Articular chondrocyte of knee joint (primary cell): ENCODE measurements at places on chromosomes 2 and 18. TPM values are rescaled to one million over a fixed set of nuclear protein-coding genes. Genes with fewer than 3 reads are reported as not detected.

CCDC141 gene
- total RNA-seq, result 0.11 and 0.39 TPM in 2 replicates

TM4SF20 gene
- 1.1 TPM in 1 of 2 replicates, not detected in the other for total RNA-seq

WDCP gene
- 10.1 and 14.8 TPM in 2 replicates for total RNA-seq

TMEM247 gene
- total RNA-seq, result not detected in 2 replicates

KCNIP3 gene
- total RNA-seq, result 3.5 and 4.2 TPM in 2 replicates

CCDC150 gene
- total RNA-seq, result 4.3 and 5.4 TPM in 2 replicates

PLCL1 gene
- 0.39 and 0.65 TPM in 2 replicates for total RNA-seq

CRYBA2 gene
- total RNA-seq, result 0.54 TPM in 1 of 2 replicates, not detected in the other

NLRC4 gene
- not detected in 2 replicates for total RNA-seq

ACMSD gene
- total RNA-seq, result not detected in 2 replicates

THSD7B gene
- under 0.01 TPM in 2 replicates for total RNA-seq

CDH19 gene
- total RNA-seq, result 0.11 and 0.13 TPM in 2 replicates

RAB6C gene
- not detected in 2 replicates for total RNA-seq

INHA gene
- total RNA-seq, result 0.11 and 0.26 TPM in 2 replicates

FZD7 gene
- 11.6 and 16.2 TPM in 2 replicates for total RNA-seq

RBM44 gene
- 0.65 and 1.6 TPM in 2 replicates for total RNA-seq

CD207 gene
- total RNA-seq, result not detected in 2 replicates

RUFY4 gene
- not detected in 2 replicates for total RNA-seq

LRRTM4 gene
- total RNA-seq, result not detected in 2 replicates

GRB14 gene
- 0.52 and 0.97 TPM in 2 replicates for total RNA-seq

FN1 gene
- total RNA-seq, result 3,432 and 5,356 TPM in 2 replicates

LAMA1 gene
- total RNA-seq, result 11.0 and 13.1 TPM in 2 replicates

STAT4 gene
- 21.4 and 22.2 TPM in 2 replicates for total RNA-seq

FBXO41 gene
- total RNA-seq, result 1.3 and 1.4 TPM in 2 replicates

PTPRM gene
- total RNA-seq, result 72.9 and 81.8 TPM in 2 replicates

COPS9 gene
- total RNA-seq, result 73.0 and 73.5 TPM in 2 replicates

VAMP5 gene
- 30.2 and 35.7 TPM in 2 replicates for total RNA-seq

FSHR gene
- total RNA-seq, result 0.11 and 0.39 TPM in 2 replicates

VWA3B gene
- total RNA-seq, result 0.11 TPM in 1 of 2 replicates, not detected in the other
